ENCODE measurements at places on chromosomes 16 and 17.

DNA sequence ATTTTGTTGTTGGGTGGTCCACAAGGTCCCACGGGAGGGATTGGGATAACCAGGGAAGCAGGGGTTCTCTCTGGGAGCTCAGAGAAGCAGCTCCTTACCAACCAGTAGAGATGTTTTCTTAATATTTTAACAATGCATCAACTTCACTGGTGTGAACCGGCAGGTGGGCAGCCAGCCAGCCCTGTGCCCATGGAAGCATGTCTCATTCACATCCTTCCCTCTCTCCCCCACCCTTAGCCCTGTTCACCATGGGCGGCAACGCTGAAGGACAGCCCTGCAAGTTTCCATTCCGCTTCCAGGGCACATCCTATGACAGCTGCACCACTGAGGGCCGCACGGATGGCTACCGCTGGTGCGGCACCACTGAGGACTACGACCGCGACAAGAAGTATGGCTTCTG lies 9.3 kb downstream of the MMP2 start:
- DNase-seq = no peak

DNA sequence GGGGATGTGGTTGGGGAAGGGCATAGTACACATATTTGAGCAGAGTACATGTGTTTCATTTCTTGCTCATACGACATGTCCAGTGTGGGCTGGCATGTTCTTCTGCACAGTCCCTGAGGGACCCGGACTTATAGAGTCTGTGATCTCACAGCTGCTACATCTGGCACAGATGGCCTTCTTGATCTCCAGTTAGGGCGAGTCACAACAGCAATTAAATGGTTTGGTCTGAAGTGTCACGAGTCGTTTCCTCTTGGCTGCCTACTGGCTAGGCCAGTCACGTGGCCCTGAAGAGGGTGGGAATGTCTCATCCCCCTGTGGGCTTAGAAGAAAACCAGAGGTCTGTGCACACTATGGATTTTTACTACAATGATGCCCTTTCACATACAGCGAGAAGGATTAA lies 443.6 kb downstream of the WWOX start:
- DNase-seq = no peak

GRCh38 chr16:28133666-28134065 lies 70.2 kb upstream of the GSG1L start:
- DNase-seq = no peak

DNA sequence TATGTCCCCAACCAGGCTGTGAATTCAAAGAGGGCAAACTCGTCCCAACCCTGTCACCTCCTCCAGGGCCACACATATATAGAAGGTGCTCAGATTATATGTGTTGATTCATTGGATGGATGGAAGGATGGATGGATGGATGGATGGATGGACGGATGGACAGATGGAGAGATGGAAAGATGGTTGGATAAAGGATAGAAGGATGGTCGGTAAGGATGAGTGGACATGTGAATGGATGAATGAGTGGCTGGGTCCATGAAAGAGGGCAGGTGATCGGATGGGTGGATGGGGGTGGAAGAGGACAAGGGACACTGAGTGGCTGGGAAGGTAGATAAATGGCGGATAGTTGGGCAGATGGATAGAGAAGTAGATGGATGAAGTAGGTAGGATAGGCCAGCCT lies 30.1 kb downstream of the TRPV3 start:
- no peak for DNase-seq

DNA sequence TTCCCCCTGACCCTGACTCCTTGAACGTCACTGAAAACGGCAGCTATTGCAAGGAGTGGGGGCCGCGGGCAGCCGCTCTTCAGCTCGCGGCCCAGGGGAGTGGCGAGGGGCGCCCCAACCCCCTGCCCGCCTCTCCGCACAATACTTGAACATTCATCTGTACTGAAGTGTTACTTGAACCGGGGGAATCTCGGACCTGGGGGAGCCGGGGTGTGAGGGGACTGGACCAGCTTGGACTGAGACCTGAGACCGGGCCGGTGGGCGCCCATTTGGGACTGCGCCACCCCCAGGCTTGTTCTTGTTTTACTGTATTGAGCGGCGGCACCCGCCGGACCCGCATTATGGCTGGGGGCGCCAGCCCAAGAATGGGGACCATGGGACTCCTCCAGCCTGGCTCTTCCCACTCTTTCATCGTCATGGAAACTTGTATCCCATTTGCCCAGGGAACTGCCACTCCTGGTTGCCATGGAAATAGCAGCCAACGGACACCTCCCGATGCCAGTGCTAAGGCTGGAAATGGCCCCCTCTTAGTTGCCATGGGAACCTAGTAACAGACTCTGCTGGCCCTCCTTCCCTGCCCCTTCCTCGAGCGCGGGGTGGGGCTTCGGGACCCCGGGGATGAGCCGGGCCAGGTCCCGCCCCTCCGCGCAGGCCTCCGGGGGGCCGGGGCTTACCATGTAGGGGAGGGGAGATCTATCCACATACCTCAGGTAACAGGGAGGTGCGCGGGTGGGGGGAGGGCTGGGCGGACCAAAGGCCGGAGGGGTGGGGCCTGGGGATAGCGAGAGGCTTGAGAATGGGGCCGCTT lies 805 bp upstream of the ORAI3 start:
- peak; percentile 92 for DNase-seq

GRCh38 chr16:3865241-3865640 lies 15.3 kb downstream of the CREBBP start:
- DNase-seq = no peak

DNA sequence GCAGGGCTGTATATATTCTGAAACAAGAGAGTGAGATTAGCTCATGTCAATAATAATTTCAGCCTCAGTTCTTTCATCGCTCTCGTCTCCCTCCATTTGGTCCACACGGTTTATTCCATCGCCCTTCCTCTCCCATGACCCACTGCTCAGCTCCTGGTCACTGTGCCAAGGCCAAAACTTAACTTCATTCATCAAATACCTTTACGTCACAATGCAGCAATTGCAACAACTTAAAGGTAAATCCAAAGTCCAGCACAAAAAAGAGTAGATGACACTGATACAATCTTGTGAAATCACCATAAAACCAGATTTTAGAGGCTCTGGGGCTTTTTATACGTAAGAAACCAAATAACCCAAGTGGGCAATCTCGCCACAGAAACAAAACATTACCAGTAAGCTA lies 72.0 kb downstream of the ANKRD11 start:
- no peak for DNase-seq

DNA sequence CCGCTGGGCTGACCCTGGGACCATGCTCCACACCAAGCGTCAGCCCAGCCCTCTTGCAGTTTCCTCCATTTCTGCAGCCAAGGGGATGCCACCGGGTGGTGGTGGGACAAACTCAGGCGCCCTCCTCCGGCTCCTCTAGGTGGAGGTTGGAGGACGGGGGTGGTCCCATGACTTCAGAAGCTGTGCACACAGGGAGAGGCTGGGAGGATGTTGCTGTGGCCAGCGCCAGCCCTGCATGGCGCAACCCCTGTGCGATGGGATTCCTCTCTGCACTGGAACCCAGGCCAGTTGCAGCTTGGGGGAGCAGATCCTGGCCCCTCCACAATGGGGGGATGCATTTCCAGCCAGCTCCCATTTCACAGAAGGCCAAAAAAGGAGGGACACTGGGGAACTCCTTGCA lies 246.5 kb downstream of the C16orf95 start:
- DNase-seq = no peak

DNA sequence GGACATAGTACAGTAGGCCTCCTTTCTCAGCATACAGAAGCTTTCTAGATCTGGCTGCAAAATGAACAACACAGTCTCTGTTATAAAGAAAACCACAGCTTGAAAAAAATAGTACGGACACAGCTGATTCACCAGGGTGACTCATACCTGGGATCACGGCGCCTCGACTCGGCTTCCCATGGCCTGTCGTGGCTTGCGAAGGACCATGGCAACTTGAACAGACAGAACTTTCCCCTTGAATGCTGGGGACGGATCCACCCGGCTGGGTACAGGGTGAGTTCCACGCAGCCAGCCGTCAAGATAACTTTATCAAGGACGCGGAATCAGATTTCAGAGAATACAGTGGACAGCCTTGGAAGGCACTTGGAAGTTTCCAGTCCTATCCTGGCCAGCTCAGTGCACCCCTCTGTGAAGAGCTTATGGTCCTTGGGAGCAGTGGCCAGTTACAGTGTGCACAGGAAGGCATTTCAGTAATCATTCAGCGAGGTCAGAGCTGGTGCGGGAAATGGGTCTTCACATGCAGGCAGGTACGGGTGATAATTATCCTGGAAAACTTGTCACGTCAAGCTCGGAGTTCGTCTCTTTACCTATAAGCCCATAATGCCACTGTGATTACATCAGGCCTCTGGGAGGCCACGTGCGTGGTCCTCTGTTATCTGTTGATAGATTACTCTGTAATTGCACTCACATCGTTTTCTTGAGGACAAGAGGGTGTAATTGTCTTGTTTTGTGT lies 57.9 kb upstream of the MAF start:
- DNase-seq = no peak

GRCh38 chr17:42760652-42761581 lies at the start of gene RAMP2:
TSS of gene RAMP2 (plus strand) at chr17:42761227. CDS start at chr17:42761262, 35 bp downstream.
- no peak for DNase-seq

DNA sequence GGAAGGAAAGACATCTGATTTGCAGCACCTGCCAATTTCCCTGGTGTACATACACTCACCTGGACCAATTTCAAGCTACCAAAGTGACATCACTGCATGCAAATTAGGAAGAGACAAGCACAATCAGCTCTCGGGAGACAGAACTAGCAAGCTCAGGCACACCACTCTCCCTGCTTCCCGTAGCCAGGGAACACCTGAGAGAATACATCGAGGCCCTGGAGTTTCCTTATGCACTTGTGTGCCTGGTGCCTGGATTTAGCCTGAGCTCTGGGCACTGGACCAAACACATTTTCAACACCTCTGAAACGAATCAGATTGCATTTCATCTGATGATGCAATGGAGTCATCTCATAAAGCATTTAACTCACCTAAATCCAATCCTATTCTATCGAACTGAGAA lies 110.5 kb downstream of the HS3ST2 start:
- no peak for DNase-seq

DNA sequence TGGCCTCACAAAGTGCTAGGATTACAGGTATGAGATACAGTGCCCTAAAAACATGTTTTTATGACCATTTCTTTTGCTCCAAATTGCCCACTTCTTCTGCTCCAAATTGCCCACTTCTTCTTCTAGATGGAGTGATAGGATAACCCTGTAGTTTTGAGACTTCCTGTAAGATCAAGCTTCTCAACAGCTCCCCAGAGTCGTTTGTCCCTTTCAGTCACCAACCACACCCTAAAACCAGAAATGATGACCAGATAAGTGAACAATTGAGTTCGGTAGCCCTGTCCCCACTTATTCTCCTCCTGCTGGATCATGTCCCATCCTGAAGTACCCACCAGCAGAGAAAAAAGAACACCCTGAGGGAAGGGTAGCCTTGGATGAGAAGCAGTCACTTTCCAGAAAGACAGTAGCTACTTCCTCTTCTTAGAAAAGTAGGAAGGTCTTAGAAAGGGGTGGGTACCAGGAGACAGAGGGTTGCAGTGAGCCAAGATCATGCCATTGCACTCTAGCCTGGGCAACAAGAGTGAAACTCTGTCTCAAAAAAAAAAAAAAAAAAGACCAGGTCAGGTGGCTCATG lies 2.5 kb downstream of the ODAD4 start:
- no peak for DNase-seq

- no peak for DNase-seq
Observed at GRCh38 chr17:36703860-36704266, 102.5 kb downstream of the MRM1 start.

- DNase-seq = no peak
Observed at GRCh38 chr16:177981-178667, 1.6 kb downstream of the HBA1 start.

GRCh38 chr16:15507301-15507958 lies 73.0 kb downstream of the BMERB1 start:
- DNase-seq = no peak

DNA sequence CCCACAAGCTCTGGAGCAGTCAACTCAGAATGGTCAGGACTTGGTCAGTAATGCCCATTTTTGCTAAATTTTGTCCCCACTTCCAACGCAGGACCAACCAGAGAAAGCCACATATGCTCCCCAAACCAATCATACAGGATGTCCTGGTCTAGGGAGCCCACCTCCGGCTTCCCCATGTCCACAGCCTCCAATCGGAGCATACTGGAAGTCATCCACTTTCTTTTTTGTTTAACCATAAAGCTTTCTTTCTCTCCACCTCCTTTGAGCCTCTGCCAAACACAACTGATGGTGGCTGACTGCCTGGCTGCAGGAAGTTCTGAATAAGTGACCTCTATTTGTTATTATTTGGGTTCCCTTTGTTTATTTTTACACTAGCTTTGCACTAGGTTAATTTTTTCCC lies 549.1 kb downstream of the WWOX start:
- no peak for DNase-seq

DNA sequence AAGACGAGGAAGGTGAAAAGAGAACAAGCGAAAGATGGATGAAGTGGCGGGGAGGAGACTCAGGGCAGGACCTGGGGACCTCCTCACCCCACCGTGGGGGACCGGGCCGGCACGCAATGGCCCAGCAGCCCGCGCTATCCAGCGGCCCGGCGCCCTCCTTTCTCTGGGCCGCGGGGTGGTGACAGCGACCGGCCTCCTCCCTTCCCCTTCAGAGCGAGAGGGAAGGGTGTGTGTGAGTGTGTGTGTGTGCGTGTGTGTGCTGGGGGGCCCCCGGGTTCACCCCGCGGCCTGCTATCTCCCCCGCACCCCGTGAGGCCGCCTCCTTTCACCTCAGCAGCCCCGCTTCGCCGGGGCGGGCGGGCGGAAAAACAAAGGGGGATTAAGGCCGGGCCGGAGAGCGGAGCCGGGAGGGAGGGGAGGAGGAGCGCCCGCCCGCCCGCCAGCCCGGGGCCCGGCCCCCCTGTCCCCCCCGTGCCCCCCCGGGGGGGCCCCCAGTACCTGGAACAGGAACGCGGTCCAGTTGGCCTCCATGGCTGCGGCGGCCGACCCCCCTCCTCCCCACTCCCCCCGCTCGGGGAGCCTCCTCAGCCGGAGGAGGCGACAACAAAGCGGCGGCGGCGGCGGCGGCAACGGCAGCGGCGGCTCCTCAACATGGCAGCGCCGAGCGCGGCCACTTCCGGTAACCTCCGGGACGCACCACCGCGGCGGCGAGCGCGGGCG lies at the start of gene VEZF1:
TSS of gene VEZF1 (minus strand) at position 674 of the 720 bp plus-strand sequence. CDS start at position 531, 143 bp downstream.
- peak; percentile 48 for DNase-seq

- DNase-seq = no peak
Observed at GRCh38 chr16:49699841-49700175, 156.1 kb downstream of the ZNF423 start.

DNA sequence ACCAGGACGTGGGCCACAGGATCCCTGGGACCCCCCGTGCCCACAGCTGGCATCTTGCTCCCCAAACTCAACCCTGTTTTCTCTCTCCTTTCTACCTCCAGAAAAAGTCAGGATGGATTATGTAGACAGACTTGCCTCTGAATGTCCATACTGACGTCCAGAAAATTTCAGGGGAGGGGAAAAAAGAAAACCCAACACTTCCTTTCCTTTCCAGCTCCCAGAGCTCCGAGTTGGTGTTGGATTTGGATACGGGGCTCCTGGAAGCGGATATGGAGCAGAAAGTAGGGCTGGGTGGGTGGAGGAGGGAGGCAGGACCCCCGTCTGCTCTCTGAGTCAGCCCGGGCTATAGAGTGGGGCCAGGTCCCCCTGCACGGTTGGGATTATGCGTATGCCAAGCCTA lies 70.2 kb downstream of the MRM3 start:
- no peak for DNase-seq

GRCh38 chr17:9557857-9558256 lies 17.8 kb downstream of the STX8 start:
- no peak for DNase-seq

Data from HCT116 (cell line).